Hematopoietic multipotent progenitor cell treated with erythropoietin and hydrocortisone succinate and interleukin-3 and kit ligand, for 6 days (in vitro differentiated cells): ENCODE measurements at places on chromosomes 7 and 10.
A peak's percentile ranks its signal among the peaks of the same experiment; 100 is the strongest.

GRCh38 chr7:39099146-39099545, 121.4 kb downstream of the POU6F2 start:
- DNase-seq: no peak

- no peak for DNase-seq
Observed at GRCh38 chr10:35369049-35369611, 32.8 kb downstream of the CCNY start.

DNA sequence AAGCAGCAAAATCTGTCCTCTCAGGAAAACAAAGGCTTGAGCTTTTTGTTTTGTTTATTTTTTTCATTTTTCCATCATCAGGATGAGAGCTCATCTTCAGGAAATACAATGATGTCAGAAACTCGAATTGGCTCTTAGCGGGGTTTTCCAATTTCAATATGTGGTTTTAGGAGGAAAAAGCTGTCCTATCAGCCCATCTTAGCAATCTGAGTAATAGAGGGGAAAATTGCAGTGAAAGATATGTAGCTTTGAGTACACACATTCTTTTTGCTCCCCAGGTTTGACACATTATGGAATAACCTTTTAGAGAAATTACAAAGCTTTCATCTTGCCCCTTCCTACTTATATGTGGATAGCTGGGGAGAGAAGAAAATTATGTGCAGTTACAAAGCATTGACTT, 113.6 kb upstream of the MYO3A start:
- DNase-seq: no peak

DNA sequence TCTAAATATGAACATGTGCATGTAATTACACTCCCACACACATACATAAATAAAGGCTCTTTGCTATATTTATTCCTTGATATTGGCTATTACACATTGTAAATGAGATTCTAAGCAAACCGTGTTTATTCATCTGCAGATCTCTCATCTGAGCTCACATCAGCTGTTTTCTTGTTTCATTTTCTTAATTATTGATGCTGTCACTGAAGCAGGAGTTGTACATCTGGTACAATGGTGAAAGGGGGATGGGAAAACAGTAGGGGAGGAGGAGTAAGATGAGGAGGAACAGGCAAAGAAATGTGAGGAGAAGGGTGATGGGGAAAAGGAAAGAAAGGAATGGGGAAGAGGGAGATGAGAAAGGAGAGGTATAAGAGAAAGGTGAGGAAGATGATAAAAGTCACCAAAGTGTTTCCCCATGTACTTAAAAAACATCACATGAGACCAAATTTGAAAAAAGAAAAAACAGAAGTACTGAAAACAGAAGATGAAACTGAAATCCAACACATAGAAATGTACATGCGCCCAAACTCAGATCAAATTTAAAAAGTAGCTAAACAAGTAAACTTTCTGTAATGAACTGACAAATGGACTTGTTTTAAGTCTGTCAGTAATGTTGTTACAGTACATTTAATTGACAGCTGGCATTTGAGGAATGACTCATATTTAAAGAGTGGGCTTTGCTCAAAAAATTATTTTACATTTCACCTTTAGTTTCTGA, 472.2 kb downstream of the ARL4A start:
- DNase-seq: no peak

DNA sequence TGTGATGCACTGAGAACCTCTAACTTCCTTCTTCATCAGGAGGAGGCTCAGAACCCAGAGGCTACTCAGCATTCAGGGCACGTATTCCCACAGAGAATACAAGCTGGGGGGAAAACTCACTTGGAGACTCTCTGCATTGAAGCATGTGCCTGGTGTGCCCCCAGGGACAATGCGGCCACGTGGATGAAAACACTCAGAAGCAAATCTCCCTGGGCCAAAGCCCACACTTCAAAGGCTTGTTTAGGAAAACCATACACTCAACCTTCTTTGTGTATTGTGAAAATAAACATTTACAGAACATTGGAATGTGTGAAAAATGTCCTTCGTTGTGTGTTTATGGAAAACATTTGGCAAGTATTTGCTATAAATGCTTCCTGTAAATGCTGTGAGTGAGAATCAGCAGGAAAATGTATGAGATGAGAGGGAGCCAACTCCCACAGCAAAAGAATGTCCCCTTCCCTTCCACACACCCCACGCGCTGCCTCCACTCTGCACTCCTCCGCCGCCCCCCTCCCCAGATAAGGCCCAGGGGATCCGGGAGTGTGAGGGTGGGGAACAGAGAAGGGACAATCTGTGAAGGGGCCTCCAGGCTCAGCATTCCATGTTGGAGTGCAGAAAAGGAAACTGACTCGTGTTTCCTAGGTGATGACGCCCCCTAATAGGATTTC, 339.5 kb downstream of the ELMO1 start:
- no peak for DNase-seq

DNA sequence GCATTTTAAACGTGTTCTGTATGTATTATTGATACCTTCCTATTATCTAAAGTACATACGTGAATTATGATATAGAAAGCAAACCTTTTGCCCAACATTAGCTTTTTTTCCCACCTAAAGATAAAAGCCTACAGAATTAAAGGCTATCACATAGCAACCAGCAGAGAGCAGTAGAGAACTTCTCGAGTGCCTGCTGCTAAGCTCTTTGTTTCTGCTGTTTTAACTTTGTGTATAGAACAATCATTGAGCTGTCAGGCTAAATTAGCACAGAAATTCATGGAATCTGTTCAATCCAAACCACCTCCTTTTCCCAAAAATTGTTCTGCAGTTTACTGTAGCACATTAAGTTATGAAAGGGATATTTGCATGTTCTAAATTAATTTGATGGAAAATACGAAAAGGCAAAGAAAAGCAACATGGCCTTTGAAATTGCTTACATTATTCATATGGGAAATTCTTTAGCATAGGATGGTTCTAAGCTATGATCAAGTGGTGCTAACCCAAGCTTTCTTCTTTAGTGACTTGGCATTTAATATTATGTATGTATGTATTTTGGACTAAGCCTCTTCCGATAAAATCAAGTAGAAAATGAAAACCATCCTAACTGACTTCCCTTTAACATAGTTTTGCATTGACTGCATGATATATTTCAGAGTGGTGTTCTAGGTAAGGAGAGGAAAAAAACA, 1288.5 kb downstream of the GATA3 start:
- peak; percentile 84 for DNase-seq

DNA sequence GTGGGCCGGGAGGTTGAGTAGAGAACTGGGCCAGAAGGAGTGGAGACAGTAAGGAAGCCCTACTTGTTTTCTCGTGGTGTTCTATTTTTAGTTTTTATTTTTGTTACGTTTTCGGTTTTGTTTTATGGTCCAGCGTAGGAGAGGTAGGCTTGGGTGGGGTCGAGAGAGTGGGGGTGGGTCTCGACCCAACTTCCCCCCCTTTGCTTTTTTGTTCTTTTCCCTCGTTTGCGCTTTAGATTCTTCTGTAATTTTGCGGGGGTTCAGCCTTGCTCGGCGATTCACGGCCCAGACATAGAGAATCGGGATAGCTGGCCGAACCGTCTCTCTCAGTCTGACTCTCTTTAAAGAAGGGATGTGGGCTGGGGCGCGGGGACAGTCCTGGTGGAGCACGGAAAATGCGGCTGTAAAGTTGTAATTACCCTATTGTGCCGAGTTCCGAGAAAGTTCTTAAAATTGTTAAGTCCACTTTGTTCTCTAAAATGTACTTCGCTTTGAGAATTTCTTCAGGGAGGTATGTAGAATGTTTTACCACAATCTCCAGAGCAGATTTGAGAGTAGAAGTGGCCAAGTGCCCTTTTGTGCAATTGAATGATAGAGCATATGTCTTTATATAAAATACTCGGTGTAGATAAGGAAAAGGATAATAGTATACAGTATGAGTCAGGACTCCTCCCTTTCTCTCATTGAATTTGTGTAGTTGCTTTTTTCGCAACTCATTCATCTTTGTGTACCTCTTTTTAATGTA, 816 bp downstream of the DMTF1 start:
- DNase-seq: peak; percentile 76
